ENCODE measurements at places on chromosomes 7 and 10. TPM values are rescaled to one million over a fixed set of nuclear protein-coding genes. Genes with fewer than 3 reads are reported as not detected.

- H3K4me3 ChIP-seq: no peak overlapping the region
- H3K4me1 ChIP-seq: no peaks in the 10 kb centered on the region
- H3K27ac ChIP-seq: no peak overlapping the region
- no peaks in the 10 kb centered on the region for H3K36me3 ChIP-seq
- no peaks in the 10 kb centered on the region for H3K27me3 ChIP-seq
- no peak for DNase-seq
Measured at GRCh38 chr7:90917539-90917938, 321.4 kb downstream of the CDK14 start.

- no peaks in the 10 kb centered on the region for H3K27me3 ChIP-seq
- no peaks in the 10 kb centered on the region for H3K36me3 ChIP-seq
- H3K27ac ChIP-seq: no peak overlapping the region
- H3K4me1 ChIP-seq: no peaks in the 10 kb centered on the region
- no peak overlapping the region for H3K4me3 ChIP-seq
Measured at GRCh38 chr7:38105874-38106483, 72.1 kb upstream of the STARD3NL start.

- H3K27me3 ChIP-seq: no peaks in the 10 kb centered on the region
- DNase-seq: no peak
- H3K36me3 ChIP-seq: no peaks in the 10 kb centered on the region
Measured at GRCh38 chr10:24983946-24984345, 31.5 kb upstream of the PRTFDC1 start.

GRCh38 chr10:28280652-28281051 lies 22.2 kb downstream of the MPP7 start:
- peaks cover 6% of the 10 kb centered on the region for H3K4me1 ChIP-seq
- DNase-seq: no peak
- H3K4me3 ChIP-seq: no peak overlapping the region
- H3K27ac ChIP-seq: no peak overlapping the region

DNA sequence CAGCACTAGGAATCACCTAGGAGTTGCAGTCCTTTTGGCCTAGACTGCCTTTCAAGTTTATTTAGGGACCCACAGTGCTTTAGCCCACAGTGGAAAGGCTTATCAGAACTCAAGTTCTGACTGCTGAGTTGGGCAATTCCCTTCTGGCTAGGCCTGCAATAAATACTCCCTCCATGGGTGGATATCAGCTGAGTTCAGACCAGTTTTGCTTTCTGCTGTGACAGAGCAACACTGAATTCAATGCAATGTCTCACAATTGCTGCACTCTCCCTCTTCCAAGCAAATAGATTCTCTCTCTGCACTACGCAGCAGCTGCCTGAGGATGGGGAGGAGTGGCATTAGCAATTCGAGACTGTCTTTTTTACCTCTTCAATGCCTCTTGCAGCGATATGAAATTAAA lies 1153.3 kb downstream of the SORCS1 start:
- DNase-seq: no peak
- H3K4me3 ChIP-seq: no peak overlapping the region
- H3K4me1 ChIP-seq: no peaks in the 10 kb centered on the region
- H3K36me3 ChIP-seq: no peaks in the 10 kb centered on the region
- H3K27me3 ChIP-seq: no peaks in the 10 kb centered on the region

GRCh38 chr7:155986497-155987160 lies 174.4 kb upstream of the SHH start:
- no peaks in the 10 kb centered on the region for H3K4me1 ChIP-seq
- H3K27me3 ChIP-seq: no peaks in the 10 kb centered on the region
- peak; percentile 26 for DNase-seq
- H3K4me3 ChIP-seq: no peak overlapping the region
- no peaks in the 10 kb centered on the region for H3K36me3 ChIP-seq

- no peaks in the 10 kb centered on the region for H3K27me3 ChIP-seq
- no peak overlapping the region for H3K4me3 ChIP-seq
- DNase-seq: no peak
- H3K27ac ChIP-seq: no peak overlapping the region
Measured at GRCh38 chr10:52541006-52541473, 227.0 kb downstream of the DKK1 start.

DNA sequence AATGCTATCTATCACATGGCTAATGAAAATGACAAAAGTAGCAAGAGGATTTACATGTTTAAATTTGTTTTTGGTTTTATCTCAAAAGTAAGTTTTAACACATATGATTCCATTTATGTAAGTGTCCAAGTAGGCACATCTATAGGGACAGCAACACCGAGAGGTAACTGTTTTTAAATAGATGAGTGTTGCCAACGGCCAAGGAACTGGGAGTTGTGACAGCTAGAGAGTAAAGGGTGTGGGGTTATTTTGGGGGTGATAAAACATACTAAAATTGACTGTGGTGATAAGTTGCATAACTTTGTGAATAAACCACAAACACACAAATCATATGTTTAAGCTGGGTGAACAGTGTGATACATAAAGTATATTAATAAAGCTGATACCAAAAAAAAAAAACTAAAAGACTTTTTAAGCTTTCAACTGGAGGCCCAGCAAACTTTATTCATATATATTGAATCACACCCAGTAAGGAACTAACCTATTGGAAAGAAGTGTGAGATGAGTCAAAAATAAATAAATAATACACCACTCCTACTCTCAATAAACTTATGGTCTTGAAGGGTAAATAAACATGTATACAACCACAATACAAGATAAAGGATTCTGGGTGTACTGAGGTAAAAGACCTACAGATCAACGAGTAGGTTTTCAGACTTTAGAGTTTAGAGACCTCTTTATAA lies 33.0 kb downstream of the LRRC72 start:
- no peaks in the 10 kb centered on the region for H3K36me3 ChIP-seq
- H3K4me1 ChIP-seq: no peaks in the 10 kb centered on the region
- H3K4me3 ChIP-seq: no peak overlapping the region
- H3K27me3 ChIP-seq: no peaks in the 10 kb centered on the region
- no peak overlapping the region for H3K27ac ChIP-seq

GRCh38 chr7:75789361-75789924 lies 17.4 kb upstream of the CCL26 start:
- no peaks in the 10 kb centered on the region for H3K27me3 ChIP-seq
- no peaks in the 10 kb centered on the region for H3K4me1 ChIP-seq
- no peaks in the 10 kb centered on the region for H3K36me3 ChIP-seq
- no peak overlapping the region for H3K4me3 ChIP-seq
- H3K27ac ChIP-seq: no peak overlapping the region
- DNase-seq: no peak

DNA sequence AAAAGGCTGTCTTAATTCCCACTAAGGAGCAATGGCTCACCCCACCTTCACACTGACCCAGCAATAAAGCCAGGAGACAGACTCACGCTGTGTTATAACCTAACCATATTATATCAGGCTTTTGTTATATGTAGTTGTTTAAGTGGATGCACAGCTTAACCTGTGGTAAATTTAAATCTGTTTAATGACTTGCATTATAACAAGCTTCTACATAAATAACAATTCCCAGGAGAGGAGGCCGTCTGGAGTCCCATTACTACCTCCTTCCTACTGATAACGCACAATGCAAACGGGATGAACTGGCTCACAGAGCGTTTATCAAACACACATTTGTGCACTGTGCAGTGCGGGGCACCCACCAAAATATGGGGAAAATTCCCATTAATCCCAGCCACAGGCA lies 102.1 kb upstream of the MGMT start:
- no peak for DNase-seq
- no peaks in the 10 kb centered on the region for H3K27me3 ChIP-seq
- H3K4me1 ChIP-seq: no peaks in the 10 kb centered on the region
- H3K36me3 ChIP-seq: no peaks in the 10 kb centered on the region
- H3K4me3 ChIP-seq: no peak overlapping the region

- H3K27me3 ChIP-seq: no peaks in the 10 kb centered on the region
- no peaks in the 10 kb centered on the region for H3K36me3 ChIP-seq
- H3K27ac ChIP-seq: no peak overlapping the region
- H3K4me1 ChIP-seq: no peaks in the 10 kb centered on the region
- no peak for DNase-seq
- H3K4me3 ChIP-seq: no peak overlapping the region
Measured at GRCh38 chr10:104938031-104938430, 296.9 kb downstream of the SORCS3 start.

GRCh38 chr10:31659665-31660064 lies 269.0 kb downstream of the ARHGAP12 start:
- H3K27me3 ChIP-seq: no peaks in the 10 kb centered on the region
- no peak overlapping the region for H3K27ac ChIP-seq
- no peak overlapping the region for H3K4me3 ChIP-seq
- DNase-seq: no peak

- no peak overlapping the region for H3K4me3 ChIP-seq
- no peaks in the 10 kb centered on the region for H3K4me1 ChIP-seq
- H3K27ac ChIP-seq: no peak overlapping the region
- DNase-seq: no peak
- no peaks in the 10 kb centered on the region for H3K27me3 ChIP-seq
Measured at GRCh38 chr7:157750291-157750690, 413.5 kb downstream of the DNAJB6 start.

DNA sequence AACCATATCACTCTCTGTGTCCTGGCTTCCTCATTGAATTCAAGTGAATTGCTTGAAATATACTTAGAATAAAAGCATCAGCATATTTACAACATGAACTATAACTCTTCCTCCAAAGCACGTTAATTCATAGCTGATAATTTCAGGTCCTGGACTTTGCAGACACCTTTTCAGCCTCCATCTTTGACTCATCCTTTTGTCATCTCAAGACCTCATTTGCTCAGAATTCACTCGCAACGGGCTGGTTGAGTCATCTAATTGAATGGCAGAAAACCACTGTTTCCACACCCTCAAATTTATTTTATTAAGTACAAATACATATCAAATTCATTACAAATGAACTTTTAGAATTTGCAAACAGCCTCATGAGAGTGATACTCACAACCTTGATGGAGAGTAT lies 545.7 kb downstream of the GATA3 start:
- no peaks in the 10 kb centered on the region for H3K36me3 ChIP-seq
- no peak overlapping the region for H3K27ac ChIP-seq
- no peaks in the 10 kb centered on the region for H3K4me1 ChIP-seq
- no peak overlapping the region for H3K4me3 ChIP-seq

CADPS2 gene
- 46.1 TPM for total RNA-seq

VAX1 gene
- total RNA-seq: not detected

LRRC18 gene
- 0.96 TPM for total RNA-seq

SLF2 gene
- 32.9 TPM for total RNA-seq

CUBN gene
- 1.3 TPM for total RNA-seq

SSC4D gene
- 1.1 TPM for total RNA-seq

ERVW-1 gene
- not detected for total RNA-seq

All from upper lobe of right lung (tissue), 1 donor.